ENCODE measurements at places on chromosomes 16 and 17.

DNA sequence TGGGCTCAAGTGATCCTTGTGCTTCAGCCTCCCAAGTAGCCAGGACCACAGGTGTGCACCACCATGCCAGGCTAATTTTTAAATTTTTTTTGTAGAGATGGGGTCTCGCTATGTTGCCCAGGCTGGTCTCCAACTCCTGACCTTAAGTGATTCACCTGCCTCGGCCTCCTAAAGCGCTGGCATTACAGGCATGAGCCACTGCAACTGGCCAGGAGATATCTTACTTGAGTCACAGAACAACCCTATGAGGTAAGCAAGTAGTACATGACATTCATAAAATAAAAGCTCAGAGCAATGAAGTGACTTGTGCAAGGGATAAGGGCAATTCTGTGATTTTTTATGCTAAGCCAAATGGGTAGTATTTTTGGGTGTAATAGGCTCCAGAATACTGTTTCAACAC is 57.3 kb downstream of the CDC27 start:
- DNase-seq: no peak

- no peak for DNase-seq
These were observed 37.7 kb upstream of the SREBF1 start for GRCh38 chr17:17874478-17874877.

- no peak for DNase-seq
These were observed 36.9 kb downstream of the MMD start for GRCh38 chr17:55384643-55385232.

GRCh38 chr17:866568-867103 is 84.5 kb downstream of the MRM3 start:
- no peak for DNase-seq

GRCh38 chr17:78437508-78438169 is 59.2 kb downstream of the PGS1 start:
- DNase-seq: no peak

DNA sequence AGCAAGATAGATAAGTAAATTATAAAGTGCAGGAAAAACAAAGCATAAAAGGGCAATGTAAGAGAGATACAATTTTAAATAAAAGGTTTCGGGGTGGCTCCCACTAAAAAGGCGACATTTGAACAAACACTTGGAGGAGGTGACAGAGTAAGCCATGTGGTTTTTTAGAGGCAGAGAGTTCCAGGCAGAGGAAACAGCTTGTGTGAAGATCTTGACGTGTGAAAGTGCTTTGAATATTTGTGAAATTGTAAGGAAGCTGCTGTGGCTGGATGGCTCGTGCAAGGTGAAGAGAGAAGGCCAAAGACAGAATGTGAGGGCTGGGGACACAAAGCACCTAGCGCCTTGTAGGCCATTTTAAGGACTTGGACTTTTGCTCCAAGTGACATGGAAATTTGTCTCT is 28.6 kb upstream of the HYDIN start:
- DNase-seq: no peak

DNA sequence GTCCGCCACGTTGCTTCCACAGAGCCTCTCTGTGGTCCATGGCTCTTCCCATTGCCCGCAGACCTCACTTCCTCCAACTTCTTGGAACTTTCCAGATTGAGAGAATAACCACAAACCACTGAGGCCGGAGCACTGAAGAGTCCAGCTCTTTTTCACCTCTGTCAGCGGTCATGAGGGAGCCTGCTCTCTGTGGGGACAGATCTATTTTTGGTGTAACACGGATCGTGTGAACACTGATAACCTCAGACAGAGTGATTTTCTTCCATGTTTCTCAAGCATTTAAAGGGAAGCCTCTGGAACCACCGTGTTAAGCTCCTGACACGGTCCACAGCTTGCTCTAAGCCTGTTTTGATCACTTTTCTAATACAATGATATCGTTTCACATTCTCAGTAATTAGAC is 49.7 kb downstream of the NTN1 start:
- DNase-seq: no peak

GRCh38 chr16:54366943-54367342 is 80.4 kb upstream of the IRX3 start:
- DNase-seq: no peak

- no peak for DNase-seq
These were observed 2.7 kb downstream of the BCAR1 start for GRCh38 chr16:75248536-75249380.

GRCh38 chr16:1443403-1443973 is 868 bp downstream of the CCDC154 start:
- no peak for DNase-seq

- DNase-seq: no peak
These were observed 46.5 kb downstream of the NT5M start for GRCh38 chr17:17349724-17350106.

- DNase-seq: no peak
These were observed 354.3 kb downstream of the CPPED1 start for GRCh38 chr16:12449374-12449773.

GRCh38 chr16:46833460-46833800 is 2.5 kb upstream of the C16orf87 start:
- DNase-seq: no peak

GRCh38 chr17:5841862-5842261 is 228.3 kb upstream of the WSCD1 start:
- DNase-seq: no peak

DNA sequence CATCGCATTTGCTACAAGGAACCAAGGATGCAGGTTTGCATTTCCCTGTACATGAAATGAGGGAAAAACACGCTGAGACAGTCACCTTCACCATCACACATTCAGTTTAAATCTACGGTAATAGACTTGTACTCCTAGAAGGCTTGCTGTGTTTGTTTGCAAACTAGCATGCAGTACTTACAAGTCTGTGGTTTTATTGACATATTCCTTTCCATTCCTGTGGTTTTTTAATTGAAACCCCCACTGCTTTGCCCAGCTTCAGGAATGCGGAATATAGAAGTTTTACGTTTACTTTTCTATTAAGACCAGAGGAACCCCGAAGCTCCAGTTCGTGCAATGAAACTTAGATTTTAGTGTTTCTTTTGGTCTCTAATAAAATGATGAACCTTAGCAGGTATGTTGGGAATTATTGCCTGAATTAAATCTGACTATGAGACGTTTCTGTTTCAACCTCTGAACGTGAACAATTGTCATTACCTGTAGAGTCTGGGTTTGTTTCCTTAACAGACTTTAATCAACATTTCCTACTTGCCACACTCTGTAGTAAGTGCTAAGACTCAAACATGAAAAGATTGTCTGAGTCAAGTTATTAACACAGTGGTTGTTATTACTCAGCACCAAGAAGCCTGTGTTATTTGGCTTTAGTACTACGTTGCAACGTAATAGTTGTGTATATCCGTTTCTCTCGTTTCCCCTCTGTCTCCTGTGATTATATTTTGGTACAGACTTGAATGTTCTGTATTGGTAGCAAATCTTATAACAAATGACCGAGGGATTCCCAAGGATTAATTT is 793.3 kb upstream of the GOT2 start:
- no peak for DNase-seq

DNA sequence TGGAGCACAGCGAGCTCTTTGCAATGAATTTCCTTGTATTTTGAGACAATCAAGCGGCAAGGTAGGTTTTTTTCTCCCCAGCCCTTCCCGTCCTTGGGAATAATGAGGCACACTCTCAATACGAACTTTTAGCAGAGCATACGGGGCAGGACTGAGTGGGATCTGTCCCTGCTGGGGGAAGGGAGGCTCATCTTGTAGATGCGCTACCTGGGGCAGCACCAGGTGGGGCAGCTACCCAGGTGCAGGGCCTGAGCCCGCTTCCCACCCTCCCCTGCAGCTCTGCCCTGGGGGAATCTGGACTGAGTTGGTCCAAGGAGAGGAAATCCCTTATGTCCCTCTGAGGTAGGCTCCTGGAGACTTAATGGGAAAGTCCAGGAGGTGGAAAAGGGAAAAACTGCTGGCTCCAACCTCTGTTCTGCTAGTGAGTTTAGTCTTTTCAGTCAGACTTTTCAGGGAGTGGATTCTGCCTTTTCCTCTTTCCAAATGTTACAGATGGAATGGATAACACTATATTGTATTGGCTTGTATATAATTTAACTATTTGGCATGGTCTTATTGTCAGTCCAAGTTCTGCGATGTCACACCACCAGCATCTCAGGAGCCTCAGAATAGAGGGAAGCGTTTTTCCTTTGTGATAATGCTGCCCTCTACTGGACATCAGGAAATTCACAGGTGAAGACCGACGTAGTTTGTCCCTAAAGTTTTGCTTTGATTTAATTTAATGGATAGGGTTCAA is 9.6 kb upstream of the CES1 start:
- DNase-seq: peak; percentile 33

- DNase-seq: no peak
These were observed 19.3 kb upstream of the SLC35G3 start for GRCh38 chr17:35213412-35213940.

GRCh38 chr16:82605863-82606620 is 20.7 kb upstream of the CDH13 start:
- DNase-seq: no peak

- no peak for DNase-seq
These were observed 53.8 kb downstream of the OTOA start for GRCh38 chr16:21717608-21718007.

GRCh38 chr16:87688876-87689815 is 76.6 kb downstream of the KLHDC4 start:
- no peak for DNase-seq

GRCh38 chr16:82864332-82865040 is 237.7 kb downstream of the CDH13 start:
- no peak for DNase-seq

- no peak for DNase-seq
These were observed 27.7 kb upstream of the HS3ST2 start for GRCh38 chr16:22786284-22786683.

DNA sequence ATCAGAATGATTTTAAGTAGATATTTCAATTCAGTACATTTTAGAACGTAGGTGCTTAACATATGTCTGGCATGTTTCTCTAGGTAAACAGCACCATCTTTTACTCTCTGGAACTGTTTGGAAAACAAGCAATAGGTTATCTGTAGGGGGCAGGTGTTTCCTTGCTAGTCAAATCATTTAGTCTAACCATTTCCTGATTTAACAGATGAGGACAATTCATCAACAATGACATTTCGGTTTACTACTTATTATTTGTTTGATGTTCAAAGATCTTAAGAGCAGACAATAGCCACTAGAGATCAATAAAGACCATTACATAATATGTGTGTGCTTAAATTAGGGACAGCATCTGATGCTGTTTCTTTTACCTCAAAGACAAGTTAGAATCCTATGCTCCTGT is 173.1 kb downstream of the CEP112 start:
- no peak for DNase-seq

GRCh38 chr17:16239931-16240330 is 22.9 kb downstream of the PIGL start:
- DNase-seq: no peak

- no peak for DNase-seq
These were observed 119.8 kb downstream of the CCT6B start for GRCh38 chr17:34841467-34841866.

GRCh38 chr17:59754552-59754951 is 47.1 kb downstream of the VMP1 start:
- no peak for DNase-seq

DNA sequence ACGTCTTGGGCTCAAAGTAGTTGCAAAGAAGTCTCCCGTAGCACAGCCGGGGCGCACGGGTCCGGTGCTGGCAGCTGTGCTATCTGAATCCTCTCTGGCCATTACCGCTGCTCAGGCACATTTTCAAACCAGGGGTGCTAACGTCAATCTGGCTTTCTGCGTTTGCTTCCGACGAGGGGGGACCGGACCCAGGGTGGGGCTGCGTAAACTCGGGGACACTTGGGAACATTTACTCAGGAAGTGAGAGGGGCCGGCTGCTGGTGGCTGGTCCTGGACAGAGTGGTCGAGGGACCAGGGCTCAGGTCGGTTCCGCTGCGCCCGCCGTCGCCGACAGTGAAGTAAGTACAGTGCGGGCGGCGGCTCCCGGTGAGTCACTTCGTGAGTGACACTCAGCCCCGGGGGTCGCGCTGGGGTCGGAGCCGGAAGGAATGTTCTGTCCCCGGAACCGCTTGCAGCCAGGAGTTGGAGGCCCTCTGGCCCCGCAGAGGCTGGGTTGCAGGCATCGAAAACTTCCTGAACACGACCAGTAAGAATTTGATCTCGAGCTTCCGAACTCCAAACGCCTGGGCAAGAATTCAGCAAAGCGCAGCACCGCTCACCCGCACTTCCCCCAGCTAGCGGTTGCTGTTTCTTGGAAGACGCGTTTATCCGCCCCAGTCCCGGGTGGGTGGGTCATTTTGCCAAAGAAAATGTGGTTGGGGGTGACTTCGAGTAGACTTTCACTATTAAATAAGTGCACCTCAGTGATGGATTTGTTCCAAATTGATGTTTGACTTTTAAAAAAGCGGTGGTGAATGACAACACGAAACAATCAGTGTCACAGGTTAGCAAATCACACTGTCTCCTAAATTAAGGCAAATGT is 1.4 kb upstream of the HS3ST3B1 start:
- DNase-seq: no peak

DNA sequence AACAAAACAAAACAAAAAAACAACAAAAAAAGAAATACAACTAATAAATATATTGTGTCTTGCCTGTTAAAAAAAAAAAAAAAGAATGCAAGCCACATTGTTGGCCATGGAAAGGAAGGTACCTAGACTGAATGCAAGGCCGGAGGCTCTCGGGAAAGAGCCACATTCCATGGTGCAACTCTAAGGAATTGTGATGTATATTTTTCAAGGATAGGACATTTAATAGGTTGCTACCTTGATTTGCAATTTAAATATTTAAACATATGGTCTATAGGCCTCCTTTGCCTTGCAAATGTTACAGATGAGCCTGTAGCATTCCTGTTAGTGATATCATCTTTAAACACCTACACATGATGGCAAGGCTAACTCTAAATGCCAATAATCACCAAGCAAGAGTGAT is 650.9 kb downstream of the TOX3 start:
- no peak for DNase-seq

DNA sequence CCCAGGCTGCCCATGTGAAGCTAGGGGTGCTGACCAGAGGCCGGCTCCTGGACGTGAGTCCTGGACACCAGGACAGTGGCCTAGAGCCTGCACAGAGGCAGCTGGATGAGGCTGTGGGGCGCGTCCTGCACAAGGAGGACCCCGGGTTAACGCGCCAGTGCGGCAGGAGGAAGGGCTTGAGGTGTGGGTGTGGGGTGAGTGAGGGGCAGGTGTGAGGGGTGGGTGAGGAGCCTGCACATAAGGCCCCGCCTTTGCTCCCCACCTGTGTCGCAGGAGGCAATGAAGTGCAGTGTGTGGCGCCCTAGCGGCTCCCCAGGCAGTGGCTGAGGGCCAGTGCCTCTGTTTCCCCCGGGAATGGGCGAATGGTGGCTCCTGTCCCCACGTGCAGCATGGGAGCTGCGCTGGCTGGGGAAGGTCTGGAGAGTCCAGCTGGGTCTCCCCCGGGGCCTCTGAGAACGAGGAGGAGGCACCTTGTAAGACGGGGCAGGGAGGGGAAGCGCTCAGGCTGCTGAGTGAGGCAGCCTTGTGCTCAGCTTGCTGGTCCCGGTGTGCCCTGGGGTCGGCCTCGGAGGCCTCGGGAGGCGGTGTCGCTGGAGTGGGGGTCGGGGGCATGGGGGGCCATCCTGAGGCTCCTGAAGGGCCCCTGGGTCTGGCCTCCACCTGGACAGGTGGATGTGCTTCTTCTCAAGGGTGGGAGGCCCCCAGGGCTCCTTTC is 3.2 kb downstream of the CD7 start:
- DNase-seq: no peak

GRCh38 chr17:8922451-8922850 is 43.1 kb downstream of the PIK3R5 start:
- no peak for DNase-seq
